ENCODE measurements at places on chromosomes 6 and 20.

GRCh38 chr20:17394411-17394810 is 136.8 kb downstream of the BFSP1 start:
- DNase-seq = no peak

DNA sequence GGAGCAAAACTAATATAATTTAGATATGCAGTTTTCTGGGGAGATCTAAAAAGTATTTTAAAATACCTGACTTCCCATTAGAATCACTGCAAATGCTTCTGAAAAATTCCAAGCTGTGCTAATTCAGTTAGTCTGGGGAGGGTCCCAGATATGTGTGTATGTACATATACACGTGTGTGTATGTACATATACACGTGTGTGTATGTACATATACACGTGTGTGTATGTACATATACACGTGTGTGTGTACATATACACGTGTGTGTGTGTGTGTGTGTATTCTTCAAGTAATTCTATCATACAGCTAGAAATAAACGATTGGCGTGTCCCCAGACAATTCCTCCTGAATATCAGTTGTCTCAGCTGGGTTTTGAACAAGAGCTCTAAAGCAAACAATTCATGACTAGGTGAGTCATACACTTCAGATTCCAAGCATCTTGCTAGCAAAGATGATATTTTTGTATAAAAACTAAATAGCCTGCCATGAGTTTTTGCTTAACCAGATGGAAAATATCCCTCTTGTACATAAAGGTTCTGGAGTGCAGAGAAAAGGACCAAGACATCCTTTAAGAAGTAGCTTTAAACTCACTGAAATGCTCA is 58.2 kb downstream of the SPACA1 start:
- DNase-seq = no peak

DNA sequence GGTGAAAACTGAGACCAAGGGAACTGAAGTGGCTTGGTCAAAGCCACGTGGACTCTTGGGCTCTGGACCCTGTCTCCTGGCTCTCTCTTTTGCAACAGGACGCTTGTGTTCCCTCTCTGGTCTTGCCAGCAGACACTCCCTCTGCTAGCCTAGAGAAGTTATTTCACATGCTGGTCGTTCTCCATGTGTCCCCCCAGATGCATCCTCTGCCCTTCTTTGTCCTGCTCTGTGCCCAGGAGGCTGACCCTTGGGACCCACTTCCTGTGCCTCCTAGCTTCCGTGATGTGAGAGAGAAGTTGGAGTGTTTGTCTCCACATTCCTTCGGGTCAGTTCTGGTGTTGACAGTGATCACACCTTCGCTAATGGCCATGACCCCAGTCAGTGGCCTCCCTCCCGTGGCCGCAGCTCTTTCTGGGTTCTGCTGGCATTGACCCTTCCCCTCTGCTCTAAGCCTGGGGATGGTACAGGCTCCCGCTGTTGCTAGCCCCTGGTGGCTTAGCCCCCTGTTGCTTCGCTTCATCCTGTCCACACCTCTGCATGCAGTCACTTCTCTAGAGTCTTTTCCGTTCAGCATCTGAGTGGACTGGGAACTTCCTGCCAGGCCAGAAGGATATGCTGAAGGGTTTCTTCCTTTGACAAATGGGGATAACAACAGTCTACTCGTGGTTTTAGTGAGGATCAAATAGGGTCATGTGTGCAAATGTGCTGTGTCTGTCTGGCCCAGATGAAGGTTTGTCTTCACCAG is 70.1 kb upstream of the BMP2 start:
- DNase-seq = no peak

- peak; percentile 90 for DNase-seq
Measured at GRCh38 chr6:142845624-142846458, 99.1 kb downstream of the HIVEP2 start.

DNA sequence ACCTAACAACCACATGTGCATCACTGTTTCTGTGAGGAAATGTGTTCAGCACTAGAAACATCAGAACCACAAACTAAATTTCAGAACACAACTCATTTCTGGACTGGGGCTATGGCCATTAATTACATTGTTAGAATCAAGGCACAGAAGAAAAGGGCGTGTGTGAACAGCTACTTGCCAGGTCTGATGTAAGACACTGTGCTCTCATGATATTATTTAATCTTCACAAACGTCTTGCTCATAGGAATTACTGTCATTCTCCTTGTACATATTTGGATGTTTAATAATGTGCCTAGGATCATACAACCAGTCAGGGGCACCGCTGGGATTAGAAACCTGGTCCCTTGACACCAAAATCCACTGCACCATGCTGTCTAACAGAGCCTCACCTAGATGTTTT is 14.8 kb downstream of the ADGRF1 start:
- no peak for DNase-seq

GRCh38 chr6:141467881-141468280 is 664.8 kb upstream of the GJE1 start:
- peak; percentile 80 for DNase-seq

DNA sequence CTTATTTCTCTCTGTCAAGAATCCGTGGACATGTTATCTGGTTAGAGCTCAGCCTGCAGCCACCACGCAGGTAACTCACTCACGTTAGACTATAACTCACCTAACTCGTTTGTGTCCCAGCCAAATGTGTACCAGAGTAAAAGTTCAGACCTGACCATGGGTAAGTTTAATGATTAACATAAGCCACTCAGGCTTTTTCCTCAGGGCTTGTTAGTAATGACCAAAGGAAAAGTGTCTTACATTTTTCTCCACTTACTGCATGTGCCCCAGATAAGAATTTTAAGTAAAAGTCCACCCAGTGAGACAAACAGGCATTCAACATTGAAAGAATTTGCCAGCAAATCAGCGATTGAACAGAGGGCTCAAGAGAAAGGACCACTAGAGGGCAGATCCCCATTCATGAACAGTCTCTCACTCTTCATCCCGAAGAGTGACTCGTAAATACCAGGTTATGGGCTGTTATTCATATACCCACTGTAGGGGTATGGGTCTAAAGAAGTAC is at the start of gene PKHD1:
Gene PKHD1, minus strand, starts transcription at position 116 of the 502 bp plus-strand sequence. CDS start 2,680 bp downstream, outside the sequence.
- no peak for DNase-seq

DNA sequence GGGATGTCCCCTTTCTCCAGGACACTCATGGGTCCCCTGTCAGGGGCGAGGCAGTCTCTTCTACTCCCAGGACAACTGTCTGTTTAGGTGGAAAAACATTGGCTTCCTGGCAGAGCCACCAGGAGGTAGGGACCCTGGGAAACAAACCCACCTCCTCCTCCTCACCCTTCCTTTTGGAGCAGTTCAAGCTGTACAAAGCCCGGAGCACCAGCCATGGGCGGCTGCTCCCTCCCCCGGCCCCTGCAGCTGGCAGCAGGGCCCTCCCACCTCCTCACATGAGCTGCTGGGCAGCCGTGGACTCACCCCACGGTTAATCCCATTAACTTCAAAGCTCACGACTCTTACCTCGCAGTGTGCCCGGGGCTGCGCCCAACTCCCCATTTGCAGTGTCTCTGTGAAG is 48.6 kb downstream of the CDH4 start:
- DNase-seq = no peak

DNA sequence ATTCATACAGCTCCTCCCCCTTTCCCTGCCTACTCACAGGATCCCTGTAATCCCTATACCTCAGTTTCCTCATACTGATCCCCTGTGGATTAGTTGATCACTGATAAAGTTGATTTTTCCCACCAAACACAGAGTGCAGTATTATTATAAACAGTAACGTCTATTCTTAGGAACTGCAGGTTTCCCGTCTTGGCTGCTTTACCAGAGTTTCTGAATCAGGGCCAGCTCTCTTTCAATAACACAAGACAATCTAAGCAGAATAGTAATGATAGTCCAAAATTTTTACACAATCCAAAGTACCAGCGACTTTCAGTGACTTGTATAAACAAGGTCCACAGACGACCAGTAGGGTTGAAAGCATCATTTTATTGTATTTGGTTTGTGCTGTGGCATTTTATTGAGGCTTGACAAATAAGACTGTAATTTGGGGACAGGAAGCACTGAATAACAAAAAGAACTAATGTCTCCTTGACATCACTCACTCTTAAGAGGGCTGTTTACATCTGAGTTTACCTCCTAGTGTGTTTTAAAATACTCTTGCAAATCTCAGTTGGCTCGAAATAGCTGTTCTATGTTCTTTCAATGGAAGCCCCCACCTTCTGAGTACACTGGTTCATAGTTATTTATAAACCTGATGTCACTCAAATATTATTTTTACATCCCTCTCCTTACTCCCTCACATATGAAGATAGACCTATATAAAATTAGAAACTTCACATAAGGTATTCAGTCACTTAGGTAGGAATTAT is 6.1 kb upstream of the JARID2 start:
- no peak for DNase-seq

DNA sequence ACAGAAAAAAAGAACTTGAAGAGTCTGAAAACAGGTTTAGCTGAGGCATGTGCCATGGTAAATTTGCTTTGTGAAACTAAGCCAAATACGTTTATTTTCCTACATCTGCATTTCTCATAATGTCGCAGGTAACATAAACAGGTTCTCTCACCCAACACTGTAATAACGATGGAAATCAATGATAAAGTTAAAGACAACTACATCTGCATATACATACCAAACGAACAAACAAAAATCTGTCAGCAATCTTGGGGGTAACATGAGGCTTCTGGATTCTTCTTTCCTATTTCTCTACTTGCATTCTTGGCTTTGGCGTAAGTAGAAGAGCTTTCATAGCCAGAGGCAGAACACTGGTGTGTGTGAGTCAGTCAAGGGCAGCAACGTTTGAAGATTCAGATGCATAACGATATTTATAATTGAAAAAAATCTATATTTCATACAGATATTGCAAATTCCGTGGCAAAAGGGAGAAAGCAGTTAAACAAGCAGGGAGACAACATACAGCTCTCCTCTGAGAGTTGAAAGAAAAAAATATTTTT is 195.1 kb downstream of the EDN1 start:
- no peak for DNase-seq

DNA sequence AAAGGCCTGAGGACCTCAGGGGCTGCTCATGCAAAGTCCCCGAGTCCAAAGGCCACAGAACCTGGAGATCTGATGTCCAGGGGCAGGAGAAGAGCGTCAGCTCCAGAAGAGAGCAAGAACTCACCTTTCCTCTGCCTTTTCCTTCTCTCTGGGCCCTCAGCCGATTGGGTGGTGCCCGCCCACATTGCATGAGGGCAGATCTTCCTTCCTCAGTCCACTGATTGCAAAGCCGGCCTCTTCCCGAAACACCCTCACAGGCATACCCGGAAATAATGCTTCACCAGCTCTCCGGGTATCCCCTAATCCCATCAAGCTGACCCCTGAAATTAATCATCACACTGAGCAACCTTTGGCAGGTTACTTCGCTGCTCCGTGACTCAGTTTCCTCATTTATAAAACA is 33.4 kb downstream of the SPDEF start:
- no peak for DNase-seq

- DNase-seq = no peak
Measured at GRCh38 chr6:34465531-34466241, at the start of gene PACSIN1. TSS of gene PACSIN1 (plus strand) at chr6:34466076. CDS start at chr6:34526306, 60,230 bp downstream.

- no peak for DNase-seq
Measured at GRCh38 chr20:48644286-48644828, 183.4 kb downstream of the PREX1 start.

DNA sequence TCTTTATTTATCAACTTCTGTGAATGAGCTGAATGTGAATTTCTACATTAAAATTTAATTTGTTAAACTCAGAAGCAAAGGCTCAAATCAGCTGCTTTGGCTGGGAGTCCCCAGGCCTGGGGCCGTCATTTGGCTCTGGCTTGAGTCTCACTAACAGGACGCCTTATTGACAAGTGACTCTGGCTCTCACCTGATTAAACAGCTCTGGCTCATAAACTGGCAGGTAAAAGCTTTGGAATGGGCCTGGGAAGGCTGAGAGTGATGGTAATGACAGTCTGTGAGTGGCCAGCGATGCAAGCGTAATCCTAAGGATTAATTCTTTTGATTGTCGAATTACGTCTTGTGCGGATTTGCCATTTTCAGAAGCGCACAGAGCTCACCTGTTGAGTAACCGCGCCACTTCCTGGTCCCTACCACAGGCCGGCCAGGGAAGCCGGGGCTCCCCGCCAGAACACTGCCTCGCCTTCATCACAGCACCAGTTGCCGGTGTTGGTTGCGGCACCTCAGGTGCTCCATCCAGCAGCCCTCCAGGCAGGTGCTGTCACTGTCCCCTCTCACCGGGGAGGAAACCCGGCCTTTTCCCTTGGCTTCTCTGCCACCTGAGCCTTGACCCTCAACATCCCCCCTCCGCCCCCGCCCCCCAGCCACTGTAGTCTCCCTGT is 110.7 kb downstream of the ZDHHC14 start:
- no peak for DNase-seq

- no peak for DNase-seq
Measured at GRCh38 chr20:38805958-38806854, 709 bp downstream of the PPP1R16B start.

- no peak for DNase-seq
Measured at GRCh38 chr20:6135347-6135746, 12.5 kb upstream of the FERMT1 start.

GRCh38 chr6:166922937-166923336 is 33.4 kb downstream of the RNASET2 start:
- DNase-seq = no peak

GRCh38 chr6:142530566-142530965 is 228.8 kb downstream of the ADGRG6 start:
- no peak for DNase-seq

- DNase-seq = no peak
Measured at GRCh38 chr6:91483415-91484105, 896.7 kb upstream of the MAP3K7 start.

GRCh38 chr6:46324706-46325105 is 153.9 kb upstream of the ENPP5 start:
- no peak for DNase-seq

DNA sequence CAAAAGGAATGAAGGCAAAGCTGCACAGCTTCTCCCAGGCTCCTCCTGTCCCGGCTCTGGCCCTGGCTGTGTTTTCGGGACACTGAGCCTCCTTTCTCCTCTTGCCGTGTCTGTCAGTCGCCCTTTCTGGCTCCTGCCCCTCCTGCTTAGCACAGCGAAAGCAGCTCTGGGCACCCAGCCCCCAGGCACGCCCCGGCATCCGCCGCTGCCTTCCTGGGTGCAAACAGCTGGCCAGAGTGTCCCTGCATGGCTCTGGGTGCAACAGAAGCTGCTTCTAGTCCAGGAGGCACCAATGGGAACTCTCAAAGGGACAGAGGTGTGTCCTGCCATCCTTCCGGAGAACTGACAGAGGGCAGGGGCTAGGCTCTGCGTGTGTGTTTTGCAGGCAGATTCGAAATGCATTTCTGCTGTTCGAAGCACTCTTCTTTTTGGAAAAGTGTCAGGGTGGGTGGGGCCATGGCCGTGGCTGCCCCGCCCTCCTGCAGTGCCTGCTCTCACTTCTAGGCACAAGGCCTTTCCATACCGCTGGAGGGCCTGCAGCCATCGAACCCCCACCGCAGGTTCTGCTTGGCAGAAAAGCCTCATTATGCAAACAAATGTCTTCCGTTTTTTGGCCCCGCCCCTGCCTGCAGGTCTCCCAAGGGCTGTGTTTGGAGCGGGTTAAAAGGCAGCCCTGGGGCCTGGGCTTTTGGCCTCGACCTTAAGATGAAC is 15.5 kb downstream of the COL9A3 start:
- DNase-seq = no peak

GRCh38 chr6:52512199-52512598 is 64.7 kb downstream of the TRAM2 start:
- DNase-seq = no peak
